ENCODE measurements at places on chromosomes 3 and 15.

DNA sequence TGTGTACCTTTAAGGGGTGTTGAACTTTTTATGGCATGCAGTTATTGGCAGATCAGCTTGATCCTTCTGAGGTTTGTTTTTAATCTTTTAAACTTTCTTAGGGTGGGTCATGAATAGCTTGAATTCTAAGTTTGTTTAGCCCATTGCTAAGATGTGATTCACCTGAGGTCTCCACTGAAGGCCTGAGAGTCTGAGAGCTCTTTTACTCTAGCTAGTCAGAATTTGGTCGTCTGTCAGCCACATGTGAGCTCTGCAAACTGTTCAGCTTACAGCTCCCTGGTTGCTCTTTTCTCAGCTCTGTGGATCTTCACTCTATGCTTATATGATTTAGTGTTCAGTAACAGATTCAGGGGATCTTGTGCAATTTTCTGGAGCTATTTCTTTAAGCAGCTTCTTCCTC, 161.3 kb downstream of the ABHD5 start:
- no peak for DNase-seq

DNA sequence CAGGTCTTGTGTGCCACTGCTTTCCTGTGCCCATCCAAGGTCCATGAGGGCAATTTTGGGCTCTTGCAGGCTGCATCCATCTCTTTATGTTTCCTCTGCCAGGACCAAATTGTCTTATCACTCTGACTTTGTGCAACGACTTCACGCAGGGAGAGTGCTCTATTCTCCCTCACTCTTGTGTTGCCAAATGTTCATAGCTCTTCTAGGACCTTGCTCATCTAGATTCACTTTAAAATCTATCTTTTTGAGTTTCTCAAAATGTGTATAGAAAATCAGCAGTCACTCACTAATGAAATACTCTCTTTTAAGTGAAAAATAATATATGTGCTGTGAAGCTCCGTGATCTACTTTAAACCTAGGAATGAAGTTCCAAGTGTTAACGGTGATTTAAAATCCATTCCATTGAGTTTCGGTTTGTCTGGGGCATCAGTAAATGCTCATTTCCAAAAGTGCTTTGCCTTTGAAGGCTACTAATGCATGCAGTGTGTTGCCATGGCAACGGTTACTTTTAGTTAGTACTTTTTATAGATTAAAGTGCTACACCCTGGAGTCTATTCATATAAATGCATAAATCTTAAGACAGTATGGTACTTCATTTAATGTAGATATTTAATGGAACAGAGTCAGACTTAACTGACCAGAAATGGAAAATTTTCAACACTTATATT, 46.6 kb upstream of the GOLGA8J start:
- no peak for DNase-seq

DNA sequence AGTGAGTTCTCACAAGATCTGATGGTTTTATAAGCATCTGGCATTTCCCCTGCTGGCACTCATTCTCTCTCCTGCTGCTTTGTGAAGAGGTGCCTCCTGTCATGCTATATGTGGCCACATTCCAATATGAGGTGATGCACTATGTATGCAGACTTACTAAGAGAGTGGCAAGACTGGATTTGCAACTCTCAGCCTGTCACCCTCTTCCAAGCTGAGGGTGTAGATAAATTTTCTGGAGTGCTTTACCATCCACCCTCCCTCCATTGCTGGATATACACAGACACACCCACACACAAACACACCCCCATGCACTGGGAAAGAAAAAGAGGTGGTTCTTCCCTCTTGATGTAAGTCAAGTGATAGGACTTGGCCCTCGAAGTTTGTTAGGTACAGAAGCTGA, 30.2 kb upstream of the CHMP2B start:
- no peak for DNase-seq

- no peak for DNase-seq
Measured at GRCh38 chr3:174958671-174959328, 99.7 kb downstream of the NAALADL2 start.

DNA sequence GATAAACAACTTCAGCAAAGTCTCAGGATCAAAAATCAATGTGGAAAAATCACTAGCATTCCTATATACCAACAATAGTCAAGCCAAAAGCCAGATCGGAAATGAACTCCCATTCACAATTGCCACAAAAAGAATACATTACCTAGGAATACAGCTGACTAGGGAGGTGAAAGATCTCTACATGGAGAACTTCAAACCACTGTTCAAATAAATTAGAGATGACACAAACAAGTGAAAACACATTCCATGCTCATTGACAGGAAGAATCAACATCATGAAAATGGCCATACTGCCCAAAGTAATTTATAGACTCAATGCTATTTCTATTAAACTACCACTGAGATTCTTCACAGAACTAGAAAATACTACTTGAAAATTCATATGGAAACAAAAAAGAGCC, 94.2 kb upstream of the PSMD6 start:
- no peak for DNase-seq

DNA sequence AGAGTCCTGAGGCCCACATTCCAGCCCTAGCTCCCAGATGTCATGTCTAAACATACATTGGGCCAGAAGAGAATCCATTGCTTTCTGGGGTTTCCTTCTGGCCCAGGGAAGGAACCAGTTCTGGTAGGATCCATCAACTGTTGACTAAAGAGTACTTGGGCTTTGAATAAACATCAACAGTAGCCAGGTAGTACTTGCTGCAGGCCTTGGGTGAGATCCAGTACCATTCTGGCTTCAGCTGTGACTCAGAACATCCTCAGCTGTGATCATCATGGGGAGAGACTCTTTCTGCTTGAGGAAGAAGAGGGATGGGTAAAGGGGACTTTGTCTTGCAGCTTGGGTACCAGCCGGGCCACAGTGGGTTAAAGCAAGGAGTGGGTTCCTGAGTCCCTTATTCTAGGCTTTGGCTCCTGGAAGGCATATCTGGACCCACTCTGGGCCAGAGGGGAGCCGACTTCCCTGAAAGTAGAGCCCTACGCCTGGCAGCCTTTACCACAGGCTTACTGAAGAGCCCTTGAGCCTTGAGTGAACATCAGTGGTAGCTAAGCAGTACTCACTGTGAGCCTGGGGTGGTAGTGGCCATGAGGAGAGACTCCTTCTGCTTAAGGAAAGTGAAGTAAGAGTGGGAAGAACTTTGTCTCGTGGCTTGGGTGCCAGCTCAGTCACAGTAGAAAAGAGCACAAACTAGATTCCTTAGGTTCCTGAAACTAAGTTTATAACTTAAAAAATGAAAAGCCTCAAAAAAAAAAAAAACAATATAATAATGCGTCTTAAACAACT, 128.3 kb downstream of the GOLIM4 start:
- DNase-seq = no peak

DNA sequence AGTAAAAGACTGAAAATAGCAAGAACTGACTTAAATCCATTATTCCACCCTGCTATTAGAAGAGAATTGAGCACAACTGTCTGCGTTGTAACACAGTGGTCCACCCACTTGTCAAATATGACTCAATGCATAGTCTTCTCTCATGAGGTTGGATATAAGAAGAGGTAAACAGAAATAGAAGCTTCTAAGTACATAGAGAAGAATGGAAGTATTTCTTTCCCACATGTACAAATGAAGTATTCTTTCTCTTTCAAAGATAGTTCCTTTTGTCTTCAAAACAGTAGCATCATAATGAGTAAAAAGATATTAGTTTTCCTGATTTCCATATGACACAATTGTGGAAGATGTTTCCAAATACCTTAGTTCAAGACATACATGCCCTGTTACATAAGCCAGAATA, 348.6 kb upstream of the CCDC54 start:
- no peak for DNase-seq

GRCh38 chr15:61742591-61742990, 317.7 kb downstream of the VPS13C start:
- no peak for DNase-seq

- DNase-seq = no peak
Measured at GRCh38 chr15:67784856-67785430, 40.4 kb upstream of the SKOR1 start.

DNA sequence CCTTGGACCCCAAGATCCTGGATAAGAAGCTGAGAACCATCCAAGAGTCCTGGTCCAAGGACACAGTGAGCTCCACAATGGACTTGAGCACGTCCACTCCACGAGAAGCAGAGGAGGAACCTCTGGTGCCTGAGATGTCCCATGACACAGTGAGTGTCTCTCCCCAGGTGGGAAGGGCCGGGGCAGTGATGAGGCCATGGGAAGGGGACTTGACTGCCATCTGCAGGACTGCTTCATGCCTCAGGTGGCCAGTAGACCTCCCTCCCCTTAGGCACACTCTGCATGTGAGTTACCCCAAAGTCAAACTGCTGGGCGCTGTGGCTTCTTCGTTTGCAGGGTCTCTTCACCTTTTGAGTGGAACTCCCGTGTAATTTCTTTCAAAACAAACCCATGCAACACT, 59.7 kb downstream of the CCDC33 start:
- DNase-seq = no peak

DNA sequence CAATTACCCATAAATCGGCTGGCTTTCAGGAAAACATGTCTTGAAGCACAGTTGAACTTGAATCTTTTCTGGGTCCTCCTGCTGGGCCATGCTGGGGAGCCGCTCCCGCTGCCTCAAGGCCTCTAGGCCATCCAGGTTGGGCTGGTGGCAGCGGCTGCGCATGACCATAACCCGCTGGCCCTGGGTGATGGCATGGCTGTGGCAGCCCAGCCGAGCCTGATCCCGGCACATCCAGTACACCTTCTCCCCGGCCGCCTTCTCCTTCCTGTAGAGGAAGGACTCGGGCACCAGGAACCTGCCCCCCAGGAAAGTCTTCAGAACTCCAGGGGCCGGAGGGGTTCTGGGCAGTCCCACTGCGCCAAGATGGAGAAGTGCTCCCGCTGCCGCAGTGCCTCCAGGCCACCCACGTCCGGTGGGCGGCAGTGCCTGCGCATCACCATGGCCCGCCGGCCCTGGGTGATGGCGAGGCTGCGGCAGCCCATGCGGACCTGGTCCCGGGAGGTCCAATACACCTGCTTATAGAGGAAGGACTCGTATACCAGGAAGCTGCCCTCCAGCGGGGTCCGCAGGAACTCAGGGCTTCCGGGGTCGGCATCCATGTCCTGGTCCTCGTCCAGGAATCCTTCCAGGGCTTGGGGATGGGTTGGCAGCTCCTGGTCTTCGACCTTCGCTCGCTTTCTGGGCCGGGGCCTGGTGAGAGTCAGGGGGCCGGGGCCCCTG, 84.3 kb upstream of the FXR1 start:
- DNase-seq = no peak

DNA sequence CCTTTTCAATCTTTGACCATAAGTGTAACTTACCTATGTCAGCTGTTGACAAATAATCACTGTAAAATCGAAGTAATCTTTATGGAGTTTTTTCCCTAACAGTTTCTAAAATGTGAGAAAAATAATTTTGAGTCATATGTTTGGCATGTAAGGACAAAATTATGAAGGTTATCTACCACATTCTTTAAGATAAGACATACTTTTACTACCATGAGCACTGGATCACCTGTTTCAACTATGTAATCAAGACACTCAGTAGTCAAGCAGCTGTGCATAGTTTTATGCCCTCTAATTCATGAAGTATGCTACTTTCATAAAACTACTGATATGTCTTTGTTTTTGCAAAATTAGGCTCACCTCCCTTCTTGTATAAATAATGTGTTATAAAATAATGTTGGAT, 12.1 kb downstream of the FGF7 start:
- no peak for DNase-seq

GRCh38 chr3:13783476-13783875, 96.4 kb downstream of the WNT7A start:
- no peak for DNase-seq

DNA sequence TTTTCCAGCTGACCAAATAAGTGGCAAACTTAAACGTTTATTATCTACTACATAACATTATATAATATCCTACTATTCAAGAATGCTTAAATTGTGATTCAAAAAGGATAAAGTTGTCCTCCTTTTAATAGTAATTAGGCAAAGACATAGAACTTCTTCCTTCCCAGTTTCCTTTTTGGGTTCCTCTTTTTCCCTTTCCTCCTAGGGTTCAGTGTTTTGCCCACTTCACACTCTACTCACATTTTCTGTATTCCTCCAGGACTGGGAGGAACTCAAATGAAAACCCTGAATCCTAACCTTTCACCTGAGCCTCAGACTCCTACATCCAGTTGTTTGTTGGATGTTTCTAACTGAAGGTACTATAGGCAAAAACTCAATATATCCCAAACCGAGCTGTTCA, 132.5 kb downstream of the PEAK1 start:
- DNase-seq = no peak

DNA sequence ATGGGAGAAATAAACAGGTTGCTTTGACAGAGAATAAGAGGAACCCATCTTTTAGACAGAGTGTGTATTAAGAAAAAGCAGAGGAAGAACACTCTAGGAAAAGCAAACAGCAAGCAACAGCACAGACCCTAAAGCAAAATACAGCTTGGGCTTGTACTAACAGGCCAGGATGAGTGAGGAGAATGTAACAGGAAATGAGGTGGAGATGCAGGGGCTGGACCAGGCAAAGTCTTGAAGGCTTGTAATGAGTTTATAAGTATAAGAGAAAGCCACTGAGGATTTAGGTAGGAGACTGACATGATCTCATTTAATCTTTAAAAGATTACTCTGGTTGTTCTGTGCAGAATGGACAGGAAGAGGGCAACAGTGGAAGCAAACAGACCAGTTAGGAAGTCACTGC, 4.9 kb downstream of the UBR1 start:
- DNase-seq = no peak

GRCh38 chr15:68098465-68098864, 44.4 kb downstream of the PIAS1 start:
- no peak for DNase-seq

GRCh38 chr3:87761341-87761740, 297.5 kb downstream of the CGGBP1 start:
- no peak for DNase-seq

DNA sequence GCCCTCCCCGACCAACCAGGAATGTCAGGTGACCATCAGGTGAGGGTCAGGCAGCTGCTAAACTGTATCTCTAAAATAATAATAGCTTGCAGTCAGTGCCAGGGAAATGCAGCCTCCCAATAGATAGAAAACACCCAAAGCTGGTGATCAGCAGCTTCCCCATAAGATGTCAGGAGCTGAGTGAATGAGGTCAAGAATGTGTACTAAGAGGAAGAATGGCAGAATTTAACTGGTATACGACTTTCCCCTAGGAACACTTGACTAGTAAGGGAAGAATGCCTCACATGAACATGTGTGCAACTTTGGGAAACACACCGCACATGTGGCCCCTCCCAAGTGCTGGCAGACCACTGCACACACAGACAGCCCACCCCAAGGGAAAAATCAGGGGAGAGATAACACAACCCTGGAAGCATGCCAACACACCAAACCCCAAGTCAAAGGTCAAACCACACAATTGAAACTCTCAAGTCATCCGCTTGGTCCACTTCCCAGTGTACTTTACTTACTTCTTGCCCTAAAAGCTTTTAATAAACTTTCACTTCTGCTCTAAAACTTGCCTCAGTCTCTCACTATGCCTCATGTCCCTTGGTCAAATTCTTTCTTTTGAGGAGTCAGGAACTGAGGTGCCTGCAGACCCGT, 806.5 kb downstream of the OTOL1 start:
- no peak for DNase-seq

GRCh38 chr15:36940636-36941260, 159.6 kb downstream of the MEIS2 start:
- no peak for DNase-seq

All from GM10248 (cell line).